ENCODE measurements at places on chromosomes 7 and 10. TPM values are rescaled to one million over a fixed set of nuclear protein-coding genes. Genes with fewer than 3 reads are reported as not detected.

Gene GLI3
- 0.75 TPM for total RNA-seq

Gene GSTO2
- 1.4 TPM for total RNA-seq

Gene SLC26A3
- total RNA-seq = not detected

Gene CLDN4
- total RNA-seq = 0.25 TPM

Gene PMPCB
- 62.2 TPM for total RNA-seq

Gene HOXA1
- 0.72 TPM for total RNA-seq

GRCh38 chr10:44470784-44471183, 85.9 kb upstream of the CXCL12 start:
- no peak overlapping the region for H3K27ac ChIP-seq
- H3K4me3 ChIP-seq = no peak overlapping the region
- H3K36me3 ChIP-seq = no peaks in the 10 kb centered on the region

GRCh38 chr7:48171202-48171601, at the start of gene ABCA13:
Gene ABCA13, plus strand, starts transcription at chr7:48171458. Its CDS starts 26 bp downstream, at chr7:48171484.
- peaks cover 7% of the 10 kb centered on the region for H3K27me3 ChIP-seq
- no peak within 1 kb of the TSS for H3K4me3 ChIP-seq
- no peaks in the 10 kb centered on the region for H3K36me3 ChIP-seq
- H3K27ac ChIP-seq = no peak within 1 kb of the TSS
- H3K4me1 ChIP-seq = no peaks in the 10 kb centered on the region
- DNase-seq = no peak

DNA sequence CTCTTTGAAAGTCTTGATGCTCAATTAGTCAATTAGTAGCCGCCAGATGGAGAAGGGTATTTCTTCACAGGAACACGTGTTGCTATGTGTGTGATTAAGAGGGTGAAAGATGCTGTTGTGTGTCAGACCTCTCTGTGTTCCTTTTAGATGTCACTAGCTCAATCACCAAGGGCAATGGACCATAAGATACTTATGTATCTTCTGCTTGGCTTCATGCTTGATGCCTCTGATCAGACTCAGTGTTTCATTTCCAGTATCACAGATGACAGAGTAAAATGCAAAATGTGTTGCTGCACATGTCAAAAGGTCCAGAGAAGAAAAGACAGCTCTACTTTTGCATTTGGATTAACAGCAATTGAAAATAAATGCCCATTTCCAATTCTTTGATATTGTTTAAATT, 865.9 kb downstream of the CNTNAP2 start:
- H3K4me3 ChIP-seq = no peak overlapping the region
- DNase-seq = no peak
- H3K27ac ChIP-seq = no peak overlapping the region
- H3K36me3 ChIP-seq = no peaks in the 10 kb centered on the region
- H3K4me1 ChIP-seq = no peaks in the 10 kb centered on the region

GRCh38 chr10:35011771-35012191, 78.4 kb downstream of the CUL2 start:
- H3K27ac ChIP-seq = no peak overlapping the region
- peaks cover 17% of the 10 kb centered on the region for H3K36me3 ChIP-seq
- H3K4me3 ChIP-seq = no peak overlapping the region
- H3K27me3 ChIP-seq = no peaks in the 10 kb centered on the region
- H3K4me1 ChIP-seq = no peaks in the 10 kb centered on the region

GRCh38 chr7:80244206-80244916, 109.7 kb downstream of the GNAI1 start:
- H3K27me3 ChIP-seq = no peaks in the 10 kb centered on the region
- no peak for DNase-seq
- no peak overlapping the region for H3K27ac ChIP-seq
- no peaks in the 10 kb centered on the region for H3K36me3 ChIP-seq
- H3K4me3 ChIP-seq = no peak overlapping the region
- no peaks in the 10 kb centered on the region for H3K4me1 ChIP-seq

DNA sequence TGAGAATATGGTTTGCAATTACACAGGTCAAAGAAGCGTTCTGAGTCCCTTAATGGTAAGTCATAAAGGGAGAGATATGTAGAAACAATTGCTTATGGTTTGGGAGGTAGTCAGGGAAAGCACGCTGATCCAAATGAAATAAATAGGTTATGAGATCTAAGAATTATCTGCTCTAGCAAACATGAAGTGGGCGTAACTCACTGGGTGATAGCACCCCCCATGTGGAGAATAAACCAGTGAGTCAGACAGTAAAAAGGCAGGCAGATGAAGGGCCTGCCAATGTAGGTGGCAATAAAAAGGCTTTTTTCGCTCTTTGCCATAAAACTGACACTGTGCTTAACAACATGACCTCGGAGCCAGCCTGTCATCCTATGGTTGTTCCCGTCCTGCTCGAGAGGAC, 306.9 kb downstream of the GLRX3 start:
- no peak for DNase-seq
- H3K4me1 ChIP-seq = no peaks in the 10 kb centered on the region
- H3K36me3 ChIP-seq = no peaks in the 10 kb centered on the region
- no peak overlapping the region for H3K4me3 ChIP-seq
- H3K27me3 ChIP-seq = no peaks in the 10 kb centered on the region

DNA sequence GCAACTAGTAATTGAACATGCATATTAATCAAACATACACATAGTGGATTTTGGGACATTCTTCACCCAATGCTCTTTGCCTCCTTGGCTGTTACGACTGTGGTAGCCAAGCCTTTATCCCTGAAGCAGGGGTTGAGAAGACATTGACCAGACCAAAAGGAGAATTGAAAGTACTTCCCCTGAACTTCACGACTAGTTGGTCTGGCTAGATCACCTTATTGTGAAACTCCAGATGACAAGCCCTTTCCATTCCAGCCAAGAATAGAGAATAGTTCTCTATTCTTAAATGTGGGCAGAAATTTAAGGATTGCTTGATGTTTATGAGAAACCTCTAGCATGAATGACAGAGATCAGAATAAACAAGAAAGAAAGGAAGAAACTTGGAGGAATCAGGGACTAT, 97.0 kb downstream of the LRMDA start:
- DNase-seq = no peak
- no peaks in the 10 kb centered on the region for H3K36me3 ChIP-seq
- H3K27me3 ChIP-seq = no peaks in the 10 kb centered on the region
- H3K4me1 ChIP-seq = no peaks in the 10 kb centered on the region

DNA sequence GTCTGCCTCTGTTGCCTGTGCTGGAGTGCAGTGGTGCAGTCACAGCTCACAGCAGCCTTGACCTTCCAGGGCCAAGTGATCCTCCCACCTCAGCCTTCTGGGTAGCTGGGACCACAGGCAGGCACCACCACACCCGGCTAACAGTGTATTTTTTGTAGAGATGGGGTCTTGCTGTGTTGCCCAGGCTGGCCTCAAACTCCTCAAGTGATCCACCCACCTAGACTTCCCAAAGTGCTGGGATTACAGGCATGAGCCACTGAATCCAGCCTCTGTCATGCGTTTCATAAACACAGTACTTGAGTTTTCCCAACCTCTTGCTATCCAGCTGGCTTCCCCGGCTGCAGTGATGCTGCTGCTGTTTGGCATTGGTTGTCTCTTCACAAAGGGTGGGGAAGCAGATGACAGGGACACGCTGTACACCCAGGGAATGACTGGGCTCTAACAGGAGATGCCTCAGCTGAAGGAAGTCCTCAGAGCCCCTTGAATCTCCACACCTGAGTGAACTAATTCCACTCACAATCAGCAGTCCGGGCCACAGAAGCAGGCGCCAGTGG, 191.5 kb downstream of the DIP2C start:
- peaks cover 14% of the 10 kb centered on the region for H3K4me1 ChIP-seq
- no peak for DNase-seq
- no peak overlapping the region for H3K27ac ChIP-seq
- peaks cover 17% of the 10 kb centered on the region for H3K27me3 ChIP-seq

DNA sequence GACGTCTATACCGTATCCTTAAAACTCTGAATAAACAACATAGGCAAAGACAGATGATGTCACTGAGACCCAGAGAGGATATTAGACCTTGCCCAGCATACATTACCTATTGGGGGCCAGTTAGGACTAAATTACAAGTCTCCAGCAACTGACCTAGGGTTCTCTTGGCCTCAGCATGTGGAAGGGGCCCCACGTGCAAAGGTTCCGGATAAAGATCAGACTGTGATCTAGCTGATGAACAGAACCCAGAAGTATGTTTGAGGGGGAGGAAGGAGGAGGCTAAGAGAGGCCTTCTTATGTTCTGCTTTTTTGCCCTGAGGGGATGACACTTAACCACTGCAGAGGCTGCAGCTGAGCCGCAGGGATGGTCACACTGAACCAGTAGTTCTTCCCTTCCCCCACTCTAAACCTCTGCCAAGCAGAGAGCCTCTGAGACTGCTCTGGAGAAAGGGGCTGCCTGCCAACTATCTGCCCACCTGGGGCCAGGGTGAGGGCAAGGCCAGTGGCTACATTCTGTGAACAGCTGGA, 24.0 kb upstream of the KMT2C start:
- no peaks in the 10 kb centered on the region for H3K27me3 ChIP-seq
- no peak for DNase-seq

GRCh38 chr10:110167149-110167548, 40.3 kb upstream of the MXI1 start:
- no peak overlapping the region for H3K4me3 ChIP-seq
- DNase-seq = no peak
- no peak overlapping the region for H3K27ac ChIP-seq
- no peaks in the 10 kb centered on the region for H3K36me3 ChIP-seq
- peaks cover 94% of the 10 kb centered on the region for H3K27me3 ChIP-seq

Data from activated naive CD8-positive, alpha-beta T cell treated with anti-CD3 and anti-CD28 coated beads, Interleukin-2, amount 10 ng/mL, durations not matched to agents 7 days and 5 days (primary cell).